GM23338 (cell line): ENCODE measurements at places on chromosomes 1 and 21.

GRCh38 chr1:10854856-10855459 lies 58.5 kb upstream of the CASZ1 start:
- DNase-seq: no peak

- peak; percentile 65 for DNase-seq
Observed at GRCh38 chr1:54408147-54409066, 2.2 kb upstream of the SSBP3 start.

GRCh38 chr1:212987702-212988322 lies 27.9 kb downstream of the ANGEL2 start:
- DNase-seq: no peak

DNA sequence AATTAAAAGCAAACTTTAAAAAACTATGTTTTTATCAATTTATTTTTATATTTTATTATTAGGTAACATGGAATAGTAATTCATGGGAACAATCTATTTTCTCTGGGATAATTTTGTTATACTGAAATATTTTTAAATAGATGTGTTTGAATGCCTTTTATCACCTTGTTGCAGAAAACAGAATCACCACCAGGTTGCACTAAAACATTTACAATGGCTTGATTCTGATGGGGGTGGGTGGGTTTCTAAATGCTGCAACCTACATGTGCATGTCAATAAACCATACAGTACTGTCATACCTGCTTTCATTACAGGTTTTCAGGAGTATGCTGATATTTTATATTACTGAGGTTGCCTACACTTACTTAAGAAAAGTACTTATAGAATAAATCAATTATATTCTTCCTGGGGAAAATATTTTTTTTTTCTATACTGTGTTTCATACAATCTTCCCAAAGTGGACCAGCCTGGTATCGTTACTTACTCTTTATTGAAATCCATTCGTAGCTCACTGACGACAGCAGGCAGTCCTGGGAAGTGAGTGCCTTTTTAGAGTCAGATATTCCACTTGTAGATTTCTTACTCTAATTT lies 132.8 kb downstream of the PTPRC start:
- peak; percentile 75 for DNase-seq

DNA sequence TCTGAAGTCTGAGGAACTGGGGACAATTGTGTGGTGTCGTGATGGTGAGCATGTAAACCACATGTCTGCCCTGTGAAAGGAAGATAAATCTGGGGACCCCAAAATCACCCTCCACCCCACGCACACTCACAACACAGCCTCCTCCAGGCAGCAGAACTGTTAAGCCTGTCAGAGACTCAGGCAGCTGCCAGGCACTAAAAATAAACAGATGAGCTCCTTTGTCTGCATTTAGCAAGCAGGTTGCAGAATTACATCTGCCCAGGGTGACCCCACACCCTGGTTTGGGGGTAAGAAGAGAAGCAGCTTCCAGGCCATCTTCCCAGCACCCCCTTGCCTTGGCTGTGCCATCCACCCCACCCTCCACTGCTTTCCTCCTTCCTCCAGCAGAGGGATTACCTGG lies 119.1 kb upstream of the RUNX3 start:
- no peak for DNase-seq

DNA sequence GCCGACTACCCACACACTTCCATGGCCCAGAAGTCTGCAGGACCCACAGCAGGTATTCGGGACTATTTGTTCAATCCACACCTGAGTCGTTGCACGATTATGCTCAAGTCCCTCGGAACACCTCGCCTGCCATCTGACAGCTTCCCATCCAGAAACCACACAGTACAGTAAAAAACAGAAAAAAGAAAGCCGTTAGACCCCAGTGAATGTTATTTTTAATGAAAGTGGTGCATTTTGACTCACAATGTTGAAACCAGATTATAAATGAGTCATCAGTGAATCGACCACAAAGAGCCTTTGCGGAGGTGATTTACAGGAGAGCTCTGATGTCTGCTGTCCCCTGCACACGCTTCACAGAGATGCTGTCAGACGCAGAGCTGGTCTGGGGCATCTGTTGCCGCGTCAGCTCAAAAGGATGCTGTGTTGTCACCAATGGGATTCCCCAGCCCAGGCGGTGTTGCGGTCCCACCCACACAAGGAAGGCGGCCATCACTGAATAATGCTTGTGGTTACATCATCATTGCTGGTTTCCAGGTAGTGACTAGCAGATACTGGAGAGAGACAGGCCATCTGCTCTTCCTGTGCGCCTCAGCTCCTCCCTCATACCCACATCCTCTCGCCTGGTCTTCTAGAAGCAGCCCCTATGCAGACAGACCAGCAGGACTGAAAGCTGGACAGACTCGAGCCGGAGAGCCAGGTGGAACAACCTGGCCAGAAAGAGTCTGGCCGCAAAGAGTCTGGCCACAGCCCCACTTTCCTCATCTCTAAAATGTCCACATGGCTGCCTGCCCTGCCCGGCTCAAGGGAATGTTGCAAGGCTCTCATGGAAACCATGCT lies 116.8 kb downstream of the TOMM20 start:
- no peak for DNase-seq

- no peak for DNase-seq
Observed at GRCh38 chr1:65980237-65980636, 187.5 kb downstream of the PDE4B start.

- DNase-seq: no peak
Observed at GRCh38 chr21:43626390-43626789, 32.9 kb downstream of the HSF2BP start.

DNA sequence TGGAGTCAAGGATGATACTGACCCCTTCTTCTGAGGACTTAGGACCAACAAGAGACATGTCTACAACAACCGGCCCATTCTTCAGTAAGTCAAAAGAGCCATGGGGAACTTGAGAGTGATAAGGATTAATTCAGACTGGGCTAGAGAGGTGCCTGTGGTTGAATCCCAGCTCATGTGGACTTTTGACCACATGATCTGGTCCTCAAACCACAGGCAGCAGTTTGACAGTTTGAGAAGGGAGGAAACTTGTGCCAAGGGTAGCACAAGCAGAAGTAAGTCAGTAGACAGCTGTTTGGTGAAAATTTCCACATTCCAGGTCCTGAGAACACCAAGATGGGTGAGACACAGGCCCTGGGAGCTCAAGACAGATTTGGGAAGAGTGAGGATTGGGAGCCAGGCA lies 19.8 kb downstream of the SH3BP5L start:
- no peak for DNase-seq

DNA sequence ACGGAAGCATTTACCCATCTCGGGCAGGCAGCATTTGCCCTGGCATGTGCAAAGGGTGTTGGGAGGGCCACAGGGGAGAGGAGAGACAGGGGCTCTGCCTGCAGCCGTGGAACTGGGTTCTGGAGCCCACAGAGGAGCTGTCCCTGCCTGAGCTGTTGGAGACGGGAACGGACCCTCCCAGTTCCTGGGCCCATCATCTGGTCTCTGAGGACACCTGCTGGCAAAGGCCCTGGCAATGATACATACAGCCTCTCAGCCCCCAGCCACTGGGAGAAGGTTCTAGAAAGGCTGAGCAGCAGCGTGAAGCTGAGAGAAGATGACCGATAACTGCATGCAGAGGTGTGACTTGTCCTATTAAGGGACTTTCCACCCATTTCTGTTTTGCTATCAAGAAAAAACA lies 31.4 kb downstream of the FAAP20 start:
- no peak for DNase-seq

- peak; percentile 76 for DNase-seq
Observed at GRCh38 chr1:11690397-11691301, 861 bp upstream of the DRAXIN start.

GRCh38 chr1:174890024-174890423 lies 109.7 kb upstream of the CACYBP start:
- DNase-seq: no peak

DNA sequence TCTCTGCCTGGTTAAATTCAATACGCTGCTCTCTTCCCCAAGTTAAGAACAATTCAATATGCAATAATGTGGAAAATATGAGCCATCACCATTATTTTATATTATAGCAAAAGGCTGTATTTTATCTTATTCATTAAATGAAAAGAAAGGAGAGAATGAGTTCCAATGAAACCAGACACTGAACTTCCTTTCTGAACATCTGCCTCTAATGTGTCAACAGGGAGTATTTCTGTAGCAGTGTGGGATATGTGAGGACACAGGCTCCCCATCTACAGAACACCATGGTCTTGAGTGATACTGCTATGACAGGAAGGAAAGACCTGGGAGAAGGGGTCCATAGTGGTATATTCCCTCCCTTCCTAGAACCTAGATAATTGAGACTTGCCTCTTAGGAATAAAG lies 46.3 kb downstream of the CASQ2 start:
- no peak for DNase-seq

GRCh38 chr1:220804202-220804586 lies 17.5 kb downstream of the MTARC1 start:
- DNase-seq: no peak

DNA sequence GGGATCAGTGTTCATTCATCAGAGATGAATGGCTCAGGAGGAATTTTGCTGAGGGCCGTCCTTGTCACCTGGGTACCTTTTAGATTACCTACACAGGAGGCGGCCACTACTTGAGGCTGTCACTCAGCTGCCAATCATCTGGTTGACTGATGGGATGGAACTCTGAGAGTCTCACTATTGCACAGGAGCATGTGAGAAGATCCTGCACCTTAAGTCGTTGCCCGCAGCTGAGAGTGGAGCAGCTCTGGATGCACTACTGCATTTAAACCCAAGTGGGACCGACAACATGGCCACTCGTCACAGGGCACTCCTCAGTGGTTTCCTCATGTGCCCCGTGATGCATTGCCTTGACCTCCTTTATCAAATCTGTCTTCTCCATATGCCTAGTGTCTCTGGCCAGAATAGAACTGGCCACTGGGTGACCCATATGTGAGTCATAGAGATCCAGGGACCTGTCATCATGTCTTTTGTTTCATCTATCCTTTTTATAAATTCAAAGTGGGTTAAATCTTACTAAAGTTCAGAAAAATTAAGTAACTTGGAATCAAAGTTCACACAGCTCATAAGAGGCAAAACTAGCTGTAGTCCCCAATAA lies 165.5 kb downstream of the ZSCAN20 start:
- DNase-seq: no peak

- DNase-seq: no peak
Observed at GRCh38 chr1:13775916-13776315, 75.9 kb downstream of the PRDM2 start.
